ENCODE measurements at places on chromosomes 11 and 22. TPM values are rescaled to one million over a fixed set of nuclear protein-coding genes. Genes with fewer than 3 reads are reported as not detected.

Gene EMID1
- 84.5 TPM for polyA plus RNA-seq

Gene TBX1
- 12.2 TPM for polyA plus RNA-seq

DNA sequence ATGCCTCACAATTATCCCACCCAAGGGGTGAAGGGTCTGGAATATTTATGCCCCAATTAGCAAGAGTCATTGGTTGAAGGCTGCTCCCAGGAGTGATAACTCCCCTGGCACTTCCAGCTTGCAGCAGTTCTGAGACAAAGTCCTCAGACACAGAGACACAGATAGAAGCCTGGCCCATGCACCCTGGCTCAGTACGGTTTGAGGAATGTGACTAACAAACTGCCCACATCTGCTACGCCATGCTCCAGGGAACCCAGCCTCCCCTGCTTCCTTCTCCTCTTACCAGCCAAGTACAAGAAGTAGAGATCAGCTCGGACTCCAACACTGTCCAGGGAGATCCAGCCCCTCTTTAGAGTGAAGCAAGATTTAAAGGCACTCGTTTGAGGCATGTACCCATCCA lies 48.5 kb upstream of the BMAL1 start:
- DNase-seq = no peak

Gene LRFN4
- 13.3 TPM for polyA plus RNA-seq

DNA sequence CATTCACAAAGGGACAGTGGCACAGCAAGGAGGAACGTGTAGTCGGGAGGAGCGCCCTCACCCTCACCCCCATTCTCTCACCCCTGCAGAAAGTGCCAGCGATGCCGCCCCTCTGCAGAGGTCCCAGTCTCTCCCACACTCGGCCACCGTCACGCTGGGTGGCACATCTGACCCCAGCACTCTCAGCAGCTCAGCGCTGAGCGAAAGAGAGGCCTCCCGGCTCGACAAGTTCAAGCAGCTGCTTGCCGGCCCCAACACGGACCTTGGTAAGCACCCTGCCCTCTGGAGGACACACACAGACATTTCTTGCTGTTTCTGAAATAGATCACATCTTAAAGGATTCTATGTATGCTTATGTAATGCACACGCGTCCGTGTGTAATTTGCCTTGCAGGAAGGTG lies 34.9 kb downstream of the TBC1D22A start:
- peak; percentile 68 for DNase-seq

Gene RCE1
- polyA plus RNA-seq = 17.5 TPM

Gene CNTF
- polyA plus RNA-seq = 0.81 TPM
